ENCODE measurements at places on chromosomes 16 and 17.

GRCh38 chr16:89023621-89024511 lies 46.9 kb upstream of the CBFA2T3 start:
- no peak for DNase-seq

DNA sequence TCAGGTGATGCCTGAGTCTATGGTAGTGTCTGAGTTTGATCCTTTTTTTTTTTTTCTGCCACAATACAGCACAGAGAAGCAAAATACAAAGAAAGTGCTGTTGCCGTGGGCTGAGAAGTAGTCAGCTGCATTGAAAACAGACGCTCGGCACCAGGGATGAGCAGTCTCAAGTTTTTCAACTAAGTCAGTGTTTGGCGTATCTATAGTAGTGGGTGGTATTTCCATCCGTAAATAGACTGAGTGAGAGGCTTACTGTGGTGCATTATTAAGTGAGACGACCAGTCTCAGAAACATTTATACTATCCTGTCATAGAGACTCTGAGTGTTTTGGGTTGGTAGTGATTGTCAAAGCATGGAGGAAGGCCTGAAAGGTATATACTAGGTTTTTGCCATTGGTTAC lies 221.3 kb downstream of the SNX29 start:
- DNase-seq = no peak

- DNase-seq = no peak
These were observed 407.6 kb upstream of the PSMD7 start for GRCh38 chr16:73888840-73889490.

- DNase-seq = no peak
These were observed 17.7 kb upstream of the SLC12A3 start for GRCh38 chr16:56847173-56847910.

DNA sequence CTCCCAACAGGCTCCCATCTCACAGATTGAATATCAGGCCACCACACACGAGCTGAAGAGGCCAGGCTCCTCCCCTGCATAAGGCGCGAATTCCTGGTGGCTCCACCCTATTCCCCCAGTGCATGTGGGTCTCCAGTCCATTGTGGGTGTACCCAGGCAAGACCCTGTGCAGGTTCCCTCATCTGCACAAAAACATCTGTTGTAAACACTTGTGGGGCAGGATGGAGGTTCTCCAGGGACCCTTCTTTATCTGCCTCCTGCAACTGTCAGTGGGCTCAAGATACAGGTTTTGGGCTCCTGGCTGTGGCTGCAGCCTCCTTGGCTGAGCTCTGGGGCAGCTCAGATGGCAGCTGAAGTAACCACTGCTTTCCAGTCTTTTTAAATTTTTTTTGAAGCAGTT lies 17.6 kb upstream of the LGALS9 start:
- DNase-seq = no peak

DNA sequence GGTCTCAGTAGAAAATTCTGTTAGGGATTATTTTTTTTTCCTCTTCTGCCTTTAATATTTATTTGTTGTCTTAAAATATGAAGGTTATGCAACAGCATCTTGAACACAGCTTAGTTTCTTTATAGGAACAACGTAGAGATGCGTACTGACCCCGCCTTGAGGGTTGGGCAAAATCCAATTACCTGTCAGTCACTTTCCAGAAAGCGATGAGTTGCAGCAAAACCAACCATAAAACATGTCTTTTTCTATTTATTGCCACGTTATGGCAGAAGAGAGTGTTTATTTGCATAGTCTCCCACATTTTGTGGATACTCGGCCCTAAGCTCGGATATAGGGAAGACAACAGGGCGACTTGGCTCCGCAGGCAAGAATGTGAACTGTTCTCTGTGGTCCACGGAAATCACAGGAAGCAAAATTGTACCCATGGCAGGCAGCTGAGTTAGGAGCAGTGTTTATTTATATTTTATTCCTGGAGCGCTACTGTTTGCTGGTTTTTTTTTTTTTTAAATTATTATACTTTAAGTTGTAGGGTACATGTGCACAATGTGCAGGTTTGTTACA lies 44.3 kb upstream of the CACNG5 start:
- DNase-seq = no peak

DNA sequence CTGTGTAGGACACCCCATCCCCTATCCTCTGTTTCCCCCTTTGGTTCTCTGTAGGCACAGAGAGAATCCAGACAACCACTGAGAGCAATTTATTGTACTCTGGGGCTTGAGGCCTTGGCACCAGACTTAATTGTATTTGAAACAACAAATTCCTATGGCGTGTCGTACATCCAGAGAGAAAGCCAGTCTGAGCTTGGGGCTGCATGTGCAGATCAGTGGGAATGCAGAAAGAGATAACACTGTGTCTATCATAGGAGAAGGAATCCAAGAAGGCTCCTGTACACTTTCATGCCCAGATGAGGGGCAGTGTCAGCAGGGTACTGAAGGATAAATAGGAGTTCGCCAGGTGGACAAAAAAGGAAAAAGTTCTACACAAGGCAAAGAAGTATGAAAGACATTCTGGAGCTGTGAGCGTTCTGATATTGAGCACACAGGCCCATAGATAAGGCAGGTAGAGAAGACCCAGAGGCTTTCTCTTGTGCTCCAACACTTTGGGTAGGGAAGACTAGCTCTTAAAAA lies 22.0 kb upstream of the IL4R start:
- DNase-seq = no peak

DNA sequence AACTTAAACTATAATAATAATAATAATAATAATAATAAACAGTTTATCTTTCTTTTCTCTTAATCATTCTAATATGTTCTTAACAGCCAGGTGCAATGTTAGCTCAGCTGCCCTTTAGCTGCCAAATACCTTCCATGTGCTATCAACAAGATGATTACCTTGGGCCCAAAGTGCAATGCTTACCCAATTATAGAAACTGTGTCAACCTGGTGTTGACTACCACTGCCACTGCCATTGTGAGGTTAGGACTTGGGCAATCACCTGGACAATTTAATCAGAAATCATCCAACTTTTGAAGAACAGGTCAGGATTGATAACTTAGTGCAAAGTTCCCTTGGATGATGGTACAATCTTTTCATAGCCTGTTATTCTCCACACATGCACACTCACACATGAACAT lies 371.8 kb upstream of the SALL1 start:
- DNase-seq = no peak

- DNase-seq = no peak
These were observed 6.8 kb downstream of the KDM8 start for GRCh38 chr16:27210174-27210573.

DNA sequence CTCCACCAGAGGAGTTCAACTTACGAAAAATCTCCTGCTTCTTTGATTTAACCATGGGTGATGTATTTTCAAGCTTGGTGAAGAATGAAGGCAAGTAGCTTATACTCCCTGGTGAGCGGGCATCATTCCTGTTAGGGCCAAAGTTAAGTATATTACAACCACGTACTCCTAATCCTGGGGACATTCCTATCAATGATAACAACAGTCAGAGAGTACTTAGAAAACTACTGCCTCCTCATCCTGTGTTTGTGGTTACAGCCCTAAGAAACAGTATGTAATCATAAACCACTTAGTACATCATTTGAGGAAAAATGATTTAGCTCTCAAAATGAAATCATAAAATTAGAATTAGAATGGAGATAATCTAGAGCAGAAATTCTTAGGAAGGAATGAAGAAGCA lies 47.3 kb downstream of the TTC19 start:
- DNase-seq = no peak

- no peak for DNase-seq
These were observed 29.3 kb downstream of the MARF1 start for GRCh38 chr16:15613676-15614075.

DNA sequence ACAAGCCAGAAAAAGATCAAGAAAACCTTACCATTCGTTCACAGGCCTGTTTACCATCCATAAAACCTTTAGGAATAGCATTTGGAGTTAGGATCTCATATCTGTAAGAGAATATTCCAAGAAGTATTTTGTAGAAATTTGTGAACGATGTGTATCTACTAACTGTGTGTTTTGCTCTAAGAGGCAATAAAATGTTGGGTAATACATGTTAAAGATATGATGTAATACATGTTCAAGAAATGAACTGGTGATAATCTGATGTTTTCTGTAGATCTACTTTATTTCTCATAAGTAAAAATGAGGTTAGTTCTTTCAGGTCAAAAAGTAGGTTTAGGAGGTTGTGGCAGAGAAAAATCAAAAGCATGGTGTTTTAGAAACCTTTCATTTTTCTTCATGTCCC lies 83.2 kb downstream of the NDEL1 start:
- DNase-seq = no peak

DNA sequence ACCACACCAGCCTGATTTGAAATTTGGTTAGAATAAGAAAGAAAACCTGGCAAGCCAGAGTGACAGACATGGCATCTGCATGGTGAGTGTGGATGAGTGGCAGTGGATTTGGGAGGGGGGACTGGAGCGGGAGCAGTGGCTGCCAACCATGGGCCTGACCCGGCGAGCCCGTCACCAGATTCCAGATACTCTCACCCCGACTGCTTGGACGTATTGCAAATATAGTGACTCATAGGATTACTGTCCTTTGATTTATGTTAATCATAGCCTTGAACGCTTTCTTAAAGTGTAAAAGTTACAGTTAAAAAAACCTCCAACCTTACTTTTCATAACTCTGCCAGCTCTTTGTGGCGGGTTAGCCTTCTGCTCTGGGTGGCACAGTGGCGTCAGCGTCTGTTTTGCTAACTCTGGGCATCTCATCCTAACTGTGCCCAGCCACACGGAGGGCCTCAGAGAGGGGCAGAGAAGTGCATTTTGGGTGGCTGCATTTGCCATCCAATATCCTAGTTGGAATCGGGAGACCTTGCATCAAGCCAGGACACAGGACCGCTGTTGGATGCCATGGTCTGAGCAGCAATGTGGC lies 26.8 kb upstream of the FOXK2 start:
- DNase-seq = no peak

DNA sequence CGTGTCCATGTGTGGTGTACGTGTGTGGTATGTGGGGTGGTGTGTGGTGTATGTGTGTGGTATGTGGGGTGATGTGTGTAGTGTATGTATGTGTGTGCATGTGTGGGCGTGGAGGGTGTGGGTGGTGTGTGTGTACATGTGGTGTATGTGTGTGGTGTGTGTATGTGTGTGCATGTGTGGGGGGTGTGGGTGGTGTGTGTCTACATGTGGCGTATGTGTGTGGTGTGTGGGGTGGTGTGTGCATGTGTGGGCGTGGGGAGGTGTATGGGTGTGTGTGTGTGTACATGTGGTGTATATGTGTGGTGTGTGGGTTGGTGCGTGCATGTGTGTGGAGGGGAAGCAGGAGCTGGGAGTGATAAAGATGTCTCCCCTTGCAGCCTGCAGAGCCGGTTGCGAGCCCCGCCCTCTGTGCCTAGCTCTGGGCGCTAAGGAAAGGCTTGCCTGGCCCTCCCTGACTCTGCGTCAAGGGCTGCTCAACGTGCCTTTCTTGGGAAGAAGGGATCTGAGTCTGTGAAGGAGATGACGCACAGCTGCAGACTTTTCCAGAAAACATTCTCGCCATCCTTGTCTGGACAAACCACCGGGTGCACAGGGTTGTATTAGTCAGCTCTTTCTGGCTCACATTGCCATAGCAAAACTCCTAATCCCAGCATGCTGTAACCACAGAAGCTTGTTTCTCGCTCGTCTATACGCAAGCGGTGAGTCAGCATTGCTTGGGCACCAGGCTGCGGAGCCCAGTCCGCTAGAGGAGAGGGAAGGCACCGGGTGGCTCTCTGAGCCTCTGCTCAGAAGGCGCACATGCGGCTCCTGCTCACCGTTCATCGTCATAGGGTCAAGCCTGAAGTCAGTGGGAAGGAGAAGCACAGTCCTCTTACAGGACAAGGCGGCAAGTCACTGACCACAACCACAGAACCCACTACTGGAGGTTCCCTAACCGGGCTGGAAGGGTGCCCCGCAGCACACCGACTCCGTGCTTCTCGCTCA lies 2.0 kb upstream of the CD300H start:
- DNase-seq = no peak

- no peak for DNase-seq
These were observed 57.0 kb upstream of the KIFC3 start for GRCh38 chr16:57859331-57859730.

GRCh38 chr16:16076423-16076813 lies 127.0 kb downstream of the ABCC1 start:
- no peak for DNase-seq

GRCh38 chr16:86946396-86946795 lies 368.0 kb downstream of the FOXL1 start:
- DNase-seq = no peak

DNA sequence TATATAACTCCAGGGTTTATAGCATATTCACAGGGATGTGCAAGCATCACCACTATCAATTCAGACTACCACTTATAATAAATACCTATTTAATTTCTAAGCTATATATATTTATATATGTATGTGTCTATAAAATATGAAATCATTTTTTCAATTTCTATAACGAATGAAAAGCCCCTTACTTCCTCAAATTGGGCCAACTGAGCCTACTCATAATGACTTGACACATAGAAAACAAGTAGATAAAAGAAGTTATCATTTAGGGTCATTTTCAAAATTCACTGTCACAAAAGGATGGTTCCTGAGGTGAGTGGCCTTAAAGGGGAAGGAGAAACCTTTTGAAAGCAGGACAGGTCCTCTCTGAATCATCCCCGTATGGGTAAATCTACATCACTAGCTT lies 114.1 kb downstream of the ADCY9 start:
- no peak for DNase-seq

GRCh38 chr17:37200497-37200896 lies 175.3 kb upstream of the C17orf78 start:
- DNase-seq = no peak

GRCh38 chr17:44203731-44204440 lies 4.2 kb upstream of the ATXN7L3 start:
- DNase-seq = no peak

GRCh38 chr17:59669944-59670343 lies 37.3 kb downstream of the PTRH2 start:
- DNase-seq = no peak

DNA sequence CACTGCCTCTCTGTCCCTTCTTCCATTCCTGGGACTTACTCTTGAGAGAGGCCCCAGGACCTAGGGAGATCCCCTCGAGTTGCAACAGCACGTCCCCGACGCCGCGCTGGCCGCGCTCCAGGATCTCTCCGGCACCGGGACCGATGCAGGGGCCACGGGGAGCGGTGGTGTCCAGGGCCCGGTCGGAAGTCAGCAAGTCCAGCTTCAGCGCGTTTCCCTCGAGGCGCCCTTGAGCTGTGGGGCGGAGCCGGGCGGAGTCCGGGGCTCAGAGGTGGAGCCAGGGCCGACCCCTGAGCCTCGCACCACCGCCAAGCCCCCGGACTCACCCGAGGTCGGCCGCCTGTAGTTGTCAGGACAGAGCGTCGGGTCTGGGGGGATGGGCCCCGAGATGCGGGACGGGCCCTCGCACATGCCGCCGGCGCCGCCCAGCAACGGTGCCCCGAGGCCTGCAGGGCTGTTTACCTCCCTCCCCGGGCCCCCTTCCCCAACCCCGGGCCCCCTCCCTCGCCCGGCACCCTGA lies 458 bp downstream of the ENKD1 start:
- DNase-seq = no peak

DNA sequence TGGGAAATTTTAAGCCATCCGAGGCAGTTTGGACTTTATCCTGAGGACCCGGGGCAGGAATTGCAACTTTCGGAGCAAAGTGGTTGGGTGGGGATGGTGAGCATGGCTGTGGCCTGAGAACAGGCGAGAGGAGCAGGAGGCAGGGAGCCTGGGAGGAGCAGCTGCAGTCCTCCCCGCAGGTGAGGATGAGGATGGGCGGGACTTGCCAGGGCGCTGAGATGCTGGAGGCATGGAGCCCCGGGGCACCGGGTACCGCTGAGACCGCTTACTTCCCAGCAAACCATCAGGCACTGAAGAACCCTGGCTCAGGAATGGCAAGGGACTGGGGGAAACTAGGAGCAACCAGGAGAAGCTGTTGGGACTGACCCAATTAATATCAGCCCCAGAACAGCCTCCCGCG lies 210.8 kb downstream of the GSG1L start:
- no peak for DNase-seq

- no peak for DNase-seq
These were observed 93.0 kb upstream of the NETO2 start for GRCh38 chr16:47236716-47237115.

Measured in activated effector memory CD4-positive, alpha-beta T cell treated with Interleukin-2 at 50 U/mL for 16 hours (primary cell).